Liver (tissue), 10 donors: ENCODE measurements at places on chromosomes 5 and 9. TPM values are rescaled to one million over a fixed set of nuclear protein-coding genes. Genes with fewer than 3 reads are reported as not detected.

GRCh38 chr5:139698490-139699146 lies 50.5 kb downstream of the CXXC5 start:
- DNase-seq = peak; percentile 70

DNA sequence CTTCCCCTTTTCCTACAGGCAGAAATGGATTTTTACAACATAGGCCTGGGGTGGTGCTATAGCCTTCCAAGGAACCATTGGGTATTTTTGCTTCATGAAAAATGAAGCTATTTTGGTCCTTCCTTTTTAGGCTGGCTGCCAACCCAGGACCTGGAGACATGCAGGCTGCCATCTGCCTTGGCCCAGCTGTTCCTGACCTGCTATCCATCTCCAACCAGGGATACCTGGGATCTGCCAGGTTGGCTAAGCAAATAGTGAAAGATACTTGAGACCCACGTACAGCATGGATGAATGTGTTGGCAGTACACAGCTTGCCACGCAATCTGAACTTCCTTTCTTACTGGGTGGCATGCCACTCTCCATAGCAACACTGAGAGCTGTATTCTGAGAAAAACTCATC lies 31.1 kb downstream of the MRPS27 start:
- DNase-seq = no peak

DNA sequence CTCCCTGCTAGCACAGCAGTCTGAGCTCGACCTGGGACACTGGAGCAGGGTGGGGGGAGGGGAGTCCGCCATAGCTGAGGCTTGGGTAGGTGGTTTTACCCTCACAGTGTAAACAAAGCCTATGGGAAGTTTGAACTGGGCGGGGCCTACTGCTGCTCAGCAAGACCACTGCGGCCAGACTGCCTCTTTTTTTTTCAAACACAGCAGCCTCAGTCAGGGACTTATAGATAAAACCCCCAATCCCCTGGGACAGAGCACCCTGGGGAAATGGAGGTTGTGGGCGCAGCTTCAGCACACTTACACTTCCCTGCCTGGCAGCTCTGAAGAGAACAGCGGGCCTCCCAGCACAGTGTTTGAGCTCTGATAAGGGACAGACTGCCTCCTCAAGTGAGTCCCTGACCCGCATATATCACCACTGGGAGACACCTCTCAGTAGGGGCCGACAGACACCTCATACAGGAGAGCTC lies 151.1 kb upstream of the APC start:
- DNase-seq = peak; percentile 45

- no peak for DNase-seq
Observed at GRCh38 chr9:119802621-119803020, 433.4 kb upstream of the BRINP1 start.

GRCh38 chr5:181190711-181191525 lies 14.1 kb downstream of the TRIM7 start:
- no peak for DNase-seq

DNA sequence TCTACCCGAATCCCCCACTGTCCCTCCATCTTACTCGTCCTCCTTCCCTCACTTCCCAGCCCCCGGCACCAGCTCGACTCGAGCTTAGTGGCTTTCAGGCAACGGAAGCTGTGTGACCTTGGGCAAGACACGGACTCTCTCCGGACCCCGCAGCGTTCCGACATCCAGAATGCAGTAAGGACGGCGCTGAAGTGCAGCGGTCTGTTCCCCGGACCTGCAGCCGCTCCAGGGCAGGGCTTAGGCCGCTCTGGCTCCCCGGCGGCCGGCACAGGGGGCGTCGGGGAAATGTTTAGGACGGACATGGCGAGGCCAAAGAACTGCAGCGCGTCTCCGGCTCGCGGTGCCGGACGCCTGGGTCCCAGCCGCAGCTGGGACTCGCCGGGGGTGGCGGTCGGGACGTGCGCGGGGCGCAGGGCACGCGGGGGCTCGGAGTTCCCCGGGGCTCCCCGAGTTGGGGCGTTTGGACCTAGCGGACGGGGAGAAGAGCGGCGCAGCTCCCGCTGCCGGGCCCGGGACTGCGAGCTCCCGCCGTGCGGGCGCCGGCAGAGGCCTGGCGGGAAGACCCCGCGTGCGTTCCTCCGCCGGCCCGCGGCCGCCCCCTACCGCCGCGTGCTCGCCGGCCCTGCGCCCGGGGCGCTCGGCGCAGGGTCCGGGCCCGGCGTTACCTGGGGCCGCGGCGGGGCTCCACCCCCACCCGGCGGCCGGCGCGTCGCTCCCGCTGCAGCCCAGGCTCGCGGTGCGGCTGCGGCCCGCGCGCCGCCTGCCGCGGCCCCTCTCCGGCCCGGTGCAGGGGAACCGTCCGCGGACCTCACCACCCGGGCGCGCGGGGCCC lies 5.6 kb upstream of the RNF44 start:
- DNase-seq = no peak

GRCh38 chr9:35728041-35728971 lies 3.7 kb downstream of the TLN1 start:
- peak; percentile 57 for DNase-seq

FBP1 gene
- 233 TPM for total RNA-seq

DNA sequence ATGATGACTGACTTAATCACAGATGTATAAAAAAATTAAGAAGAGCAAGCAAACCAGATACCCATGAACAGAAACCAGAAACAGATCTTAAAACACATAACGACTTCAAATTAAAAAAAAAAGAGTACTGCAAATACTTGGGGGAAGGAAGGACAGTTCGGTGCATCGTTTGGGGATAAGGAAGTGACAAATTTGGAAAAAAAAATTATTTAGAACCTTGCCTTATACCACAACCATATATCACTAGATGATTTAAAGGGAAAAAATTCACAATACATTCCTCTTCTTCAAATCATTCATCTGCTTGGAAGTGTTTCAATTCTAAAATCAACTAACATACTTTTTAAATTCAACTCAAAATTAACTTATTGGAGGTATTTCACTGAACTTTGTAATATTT lies 1038.6 kb upstream of the DMAC1 start:
- no peak for DNase-seq
